ENCODE measurements at places on chromosomes 5 and 9.

- DNase-seq: no peak
These were observed 185.4 kb upstream of the SEMA6A start for GRCh38 chr5:116759860-116760640.

GRCh38 chr5:36667824-36668223 lies 61.4 kb downstream of the SLC1A3 start:
- DNase-seq: no peak

- DNase-seq: no peak
These were observed 1.1 kb downstream of the PDCD1LG2 start for GRCh38 chr9:5511476-5511875.

DNA sequence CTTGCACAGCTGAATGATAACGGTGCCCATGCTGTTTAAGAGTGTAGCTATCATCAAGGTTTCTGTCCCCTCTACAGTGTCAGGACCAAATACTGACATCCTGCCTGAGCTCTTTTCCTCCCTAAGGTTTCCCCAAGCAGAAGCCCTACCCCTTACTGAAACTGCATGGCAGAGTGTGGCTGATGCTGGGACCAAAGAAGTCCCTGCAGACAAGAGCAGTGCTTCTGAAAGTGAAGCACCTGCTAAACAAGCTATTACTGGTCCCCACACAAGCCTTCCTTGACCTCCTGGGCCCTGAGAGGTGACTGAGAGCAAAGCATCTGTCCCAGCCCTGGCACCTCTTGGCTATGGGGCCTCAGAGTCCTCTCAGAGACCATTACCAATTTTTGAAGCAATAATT lies 56.1 kb downstream of the CFAP90 start:
- DNase-seq: no peak

- no peak for DNase-seq
These were observed 69.9 kb downstream of the DAPK1 start for GRCh38 chr9:87567571-87567970.

DNA sequence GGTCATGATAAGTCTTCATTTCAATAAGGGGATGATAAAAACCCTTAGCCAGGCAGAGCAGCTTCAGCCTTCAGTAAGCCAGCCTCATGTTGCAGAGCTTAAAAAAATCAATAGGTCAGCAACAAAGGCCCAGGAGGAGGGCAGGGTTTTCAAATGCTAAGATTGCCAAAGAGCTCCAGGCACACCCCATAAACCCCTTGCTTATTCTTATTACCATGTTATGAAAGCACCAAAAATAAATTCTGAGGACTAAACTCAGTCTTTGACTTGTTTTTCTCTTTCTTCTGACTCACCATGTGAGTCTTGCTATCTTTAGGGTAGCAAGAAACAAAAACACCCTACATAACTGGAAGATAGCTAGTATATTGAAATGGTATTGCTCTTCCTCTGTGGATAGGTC lies 317.1 kb downstream of the KCTD16 start:
- no peak for DNase-seq

GRCh38 chr5:131979816-131980215 lies 31.6 kb downstream of the ACSL6 start:
- no peak for DNase-seq

DNA sequence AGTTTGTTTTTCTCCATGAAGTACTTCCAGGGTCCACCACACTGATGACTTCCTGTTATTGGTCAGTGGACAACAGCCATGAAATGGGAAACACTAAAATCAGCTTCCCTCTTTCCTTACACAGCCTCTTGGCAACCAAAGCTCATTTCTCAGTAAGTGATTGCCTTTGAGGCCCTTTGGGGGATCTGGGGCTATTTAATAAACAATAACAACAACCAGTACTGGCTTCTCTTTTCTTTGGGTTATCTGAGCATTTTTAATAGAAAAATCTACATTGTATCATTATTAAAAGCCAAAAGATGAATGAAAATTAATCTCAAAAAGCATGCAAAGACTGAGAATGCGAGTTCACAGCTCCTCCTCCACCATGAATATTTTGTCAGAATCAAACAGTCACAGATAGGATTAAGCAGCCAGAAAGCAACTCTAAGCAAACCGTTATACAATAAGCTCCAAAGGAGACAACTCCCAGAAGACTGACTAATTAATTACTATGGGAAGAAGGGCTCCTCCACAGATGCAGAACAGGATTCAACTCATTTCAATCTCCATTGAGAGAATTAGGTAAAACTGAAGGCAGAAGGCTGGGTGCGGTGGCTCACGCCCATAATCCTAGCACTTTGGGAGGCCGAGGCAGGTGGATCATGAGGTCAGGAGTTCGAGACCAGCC lies 68.3 kb downstream of the SERINC5 start:
- DNase-seq: no peak

GRCh38 chr9:114691046-114691955 lies 9.3 kb upstream of the TEX48 start:
- peak; percentile 52 for DNase-seq

DNA sequence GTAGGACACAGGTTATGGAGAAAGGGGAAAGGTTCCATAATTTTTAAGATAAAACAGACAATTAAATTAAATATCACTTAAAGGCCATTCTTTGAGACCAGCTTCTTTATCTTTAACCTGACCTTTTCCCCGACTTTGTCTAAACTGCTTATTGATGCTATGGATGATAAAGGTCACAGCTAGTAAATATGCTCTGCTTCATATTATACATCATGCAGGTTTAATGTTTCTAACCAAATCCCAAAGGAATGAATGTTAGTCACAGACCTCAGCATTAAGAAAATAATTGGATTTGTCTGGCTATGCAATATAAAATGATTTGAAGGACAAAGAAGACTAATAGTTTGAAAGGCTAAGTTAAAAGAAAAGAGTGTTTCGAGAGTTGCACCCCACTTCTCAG lies 147.6 kb downstream of the ST8SIA4 start:
- no peak for DNase-seq

- no peak for DNase-seq
These were observed 136.3 kb downstream of the FOXD1 start for GRCh38 chr5:73312146-73312871.

DNA sequence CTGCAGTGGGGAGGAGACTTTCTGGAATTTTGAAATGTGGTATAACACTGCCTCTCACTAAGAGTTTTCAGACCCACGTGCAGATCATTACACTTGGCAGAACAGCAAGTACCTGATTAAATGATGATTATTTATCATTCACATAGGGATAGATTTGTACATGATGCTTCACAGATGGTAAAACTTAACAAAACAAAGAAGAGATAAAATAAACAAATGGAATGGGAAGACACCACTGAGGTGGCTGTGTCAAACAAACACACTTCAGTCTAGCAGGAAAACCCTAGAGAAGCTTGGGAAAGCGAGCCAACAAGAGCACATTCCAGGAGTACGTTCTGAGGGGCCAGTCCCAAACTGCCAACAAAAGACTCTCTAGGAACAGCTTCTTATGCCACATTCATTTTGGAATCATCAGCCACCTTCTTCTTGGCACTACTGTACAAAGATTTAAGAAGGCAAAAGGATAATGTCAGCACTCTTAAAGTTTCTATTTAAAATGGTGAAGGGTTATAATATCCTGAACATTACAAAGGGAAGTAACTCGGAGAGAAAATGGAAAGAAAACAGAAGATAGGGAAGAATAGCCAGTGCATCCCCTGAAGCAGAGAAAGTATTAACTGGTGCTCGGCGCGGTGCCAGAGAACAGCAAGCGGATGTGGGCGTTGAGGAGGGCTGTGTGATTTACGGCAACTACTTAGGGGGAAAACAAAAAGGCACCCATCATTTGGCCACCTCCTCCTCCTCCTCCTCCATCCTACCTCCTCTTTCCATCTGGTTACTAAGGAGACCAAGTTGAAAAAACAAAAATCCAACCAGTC lies 1.6 kb downstream of the MED27 start:
- DNase-seq: peak; percentile 3

DNA sequence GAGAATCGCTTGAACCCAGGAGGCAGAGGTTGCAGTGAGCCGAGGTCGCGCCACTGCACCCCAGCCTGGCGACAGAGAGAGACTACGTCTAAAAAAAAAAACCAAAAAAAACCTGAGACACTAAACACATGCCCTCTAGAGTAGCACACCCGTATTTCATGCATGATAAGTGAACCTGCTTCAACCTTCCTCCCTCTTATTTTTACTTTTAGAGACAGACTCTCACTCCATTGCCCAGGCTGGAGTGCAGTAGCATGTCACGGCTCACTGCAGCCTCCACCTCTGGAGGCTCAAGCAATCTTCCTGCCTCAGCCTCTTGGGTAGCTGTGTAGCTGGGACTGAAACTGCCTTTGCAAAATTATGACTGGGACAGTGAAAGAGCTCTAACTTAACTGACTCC lies 17.6 kb upstream of the NANS start:
- no peak for DNase-seq

GRCh38 chr9:132516911-132517310 lies 65.5 kb upstream of the BARHL1 start:
- DNase-seq: no peak

DNA sequence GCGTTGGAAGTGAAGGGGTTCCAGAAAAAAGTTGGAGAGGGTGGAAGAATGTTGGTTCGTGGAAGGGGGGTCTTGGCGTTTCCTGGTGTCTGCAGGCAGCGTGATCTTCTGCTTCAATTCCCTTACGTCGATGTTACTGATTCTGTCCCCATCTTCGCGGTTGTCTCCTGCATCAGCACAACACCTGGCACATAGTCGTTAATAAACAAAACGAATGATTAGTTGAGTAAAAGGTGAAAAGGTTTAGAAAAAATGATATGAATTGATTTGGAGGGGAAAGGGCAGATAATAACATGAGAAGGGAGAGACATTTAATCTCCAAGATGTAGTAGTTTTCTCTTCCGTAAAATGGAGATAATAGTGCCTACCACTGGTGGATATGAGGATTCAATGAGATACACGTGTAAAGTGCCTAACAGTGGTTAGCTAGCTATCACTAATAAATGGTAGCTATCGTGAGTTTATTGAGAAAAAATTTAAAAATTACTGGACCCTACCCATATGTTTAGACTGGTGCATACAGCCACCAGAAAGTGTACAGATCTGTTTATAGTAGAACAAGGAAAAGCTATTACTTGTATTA lies 556 bp downstream of the MTREX start:
- no peak for DNase-seq

DNA sequence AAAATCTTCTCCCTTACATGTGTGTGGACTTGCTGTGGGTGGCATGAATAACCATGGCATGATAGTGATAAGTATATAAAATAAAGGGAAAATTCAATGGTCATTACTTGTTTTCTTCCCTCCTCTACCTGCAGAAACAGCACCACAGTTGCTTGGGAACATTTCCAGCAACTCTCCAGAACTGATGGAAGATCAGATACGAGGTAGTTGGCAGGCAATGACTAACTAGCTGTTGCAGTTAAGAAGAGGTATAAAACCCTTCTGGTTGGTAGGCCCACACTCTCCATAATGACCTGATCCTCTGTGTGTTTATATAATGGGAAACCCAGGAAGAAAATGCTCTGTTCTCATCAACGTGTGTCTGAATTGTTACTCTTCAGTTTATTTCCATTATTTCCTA lies 185.9 kb downstream of the SYK start:
- DNase-seq: no peak

- no peak for DNase-seq
These were observed 5.1 kb upstream of the ERAP1 start for GRCh38 chr5:96812851-96813250.

DNA sequence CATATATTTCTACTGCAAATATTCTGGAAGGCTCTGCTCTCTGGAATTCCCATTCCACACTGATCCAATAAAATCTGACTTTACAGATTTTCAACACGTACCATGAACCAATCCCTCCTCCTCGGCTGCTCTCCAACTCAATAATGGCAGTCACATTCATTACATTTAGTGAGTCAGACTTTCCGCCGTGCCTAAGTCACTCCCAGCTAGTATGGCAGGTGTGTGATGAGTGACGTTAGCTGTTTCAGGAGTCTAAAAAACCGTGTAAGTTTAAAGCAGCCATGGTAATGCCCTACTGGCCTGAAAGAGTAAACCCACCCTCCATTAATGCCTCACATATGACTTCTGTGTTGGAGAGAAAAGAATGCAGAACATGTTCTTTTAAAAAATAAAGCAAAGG lies 3.3 kb downstream of the FBN2 start:
- DNase-seq: no peak

- no peak for DNase-seq
These were observed 155.9 kb downstream of the NR2F1-AS1 start for GRCh38 chr5:93425096-93425495.

GRCh38 chr5:149779124-149779465 lies 49.0 kb downstream of the PPARGC1B start:
- DNase-seq: no peak

- DNase-seq: no peak
These were observed 83.7 kb downstream of the PDE8B start for GRCh38 chr5:77294185-77294584.

DNA sequence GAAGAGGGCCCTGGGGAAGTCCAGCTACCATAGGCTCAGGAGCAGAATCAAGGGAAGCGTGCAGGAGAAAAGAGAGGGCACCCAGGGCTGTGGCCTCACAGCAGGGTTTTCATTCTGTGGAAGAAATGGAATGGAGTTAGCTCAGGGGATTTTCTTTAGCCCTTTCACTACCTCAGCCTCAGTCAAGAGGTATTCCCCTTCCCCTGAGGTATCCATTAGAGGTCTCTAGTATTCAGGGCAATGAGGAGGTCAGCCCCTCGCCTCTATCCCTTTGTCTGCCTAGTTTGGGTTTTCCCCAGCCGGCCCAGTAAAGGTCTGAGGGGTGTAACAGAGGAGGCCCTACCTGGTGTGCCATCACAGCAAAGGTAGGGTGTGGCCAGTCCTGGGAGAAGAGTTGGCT lies 21.5 kb downstream of the GFRA3 start:
- no peak for DNase-seq

GRCh38 chr9:128282500-128282899 lies 6.4 kb downstream of the SWI5 start:
- DNase-seq: no peak

GRCh38 chr9:92564982-92565381 lies 29.2 kb upstream of the ECM2 start:
- DNase-seq: no peak

- DNase-seq: no peak
These were observed 32.9 kb upstream of the ALDH1A1 start for GRCh38 chr9:72985746-72986145.

DNA sequence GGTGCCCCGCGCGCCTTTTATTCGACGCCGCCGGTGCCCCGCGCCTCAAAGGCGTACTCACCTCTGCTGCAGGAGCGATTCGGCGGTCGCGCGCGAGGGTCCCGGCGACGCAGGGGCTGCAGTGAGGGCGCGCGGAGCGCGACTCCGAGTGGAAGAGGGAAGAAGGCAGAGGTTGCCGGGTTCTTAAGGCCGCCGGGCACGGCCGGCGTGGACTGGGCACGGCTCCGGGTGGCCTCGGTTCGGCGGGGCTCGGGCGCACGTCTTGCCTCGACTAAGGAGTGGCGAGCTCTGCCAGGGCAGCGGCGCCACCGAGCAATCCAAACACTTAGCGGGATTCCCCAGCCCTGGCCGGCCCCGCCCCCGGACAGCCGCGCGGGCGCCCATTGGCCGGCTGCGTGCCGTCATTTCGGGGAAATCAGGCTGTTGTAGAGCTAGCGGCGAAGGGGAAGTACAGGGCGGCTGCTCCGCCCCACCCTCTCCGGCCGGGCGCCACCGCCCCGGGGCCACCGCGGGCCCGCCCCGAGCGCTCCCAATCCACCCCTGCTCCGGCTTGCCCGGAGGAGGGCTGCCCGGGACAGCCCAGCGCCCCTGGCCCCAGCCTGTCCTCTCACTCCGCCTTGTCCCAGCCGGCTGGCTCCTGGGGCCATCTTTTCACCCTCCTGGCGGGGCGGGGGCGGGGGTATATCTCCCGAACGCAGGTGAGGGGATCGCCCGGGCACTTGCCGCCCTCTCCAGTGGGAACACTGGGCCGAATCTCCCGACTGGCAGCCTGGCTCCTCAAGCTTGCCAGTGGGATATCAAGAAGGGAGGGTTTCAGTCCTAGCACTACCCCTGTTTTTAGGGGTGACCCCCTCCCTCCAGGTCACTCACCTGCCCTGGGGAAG lies at the start of gene IRF1:
TSS of gene IRF1 (minus strand) at position 290 of the 884 bp plus-strand sequence. CDS start 1,295 bp downstream, outside the sequence.
- DNase-seq: peak; percentile 98
